ENCODE measurements at places on chromosomes 12 and 14.
A peak's percentile ranks its signal among the peaks of the same experiment; 100 is the strongest.

- DNase-seq: no peak
Observed at GRCh38 chr12:6112004-6112403, 12.5 kb downstream of the VWF start.

- no peak for DNase-seq
Observed at GRCh38 chr12:107134558-107134957, 41.2 kb upstream of the CRY1 start.

GRCh38 chr12:77324763-77325468, 259.5 kb upstream of the E2F7 start:
- no peak for DNase-seq

- DNase-seq: no peak
Observed at GRCh38 chr14:93005838-93006237, 82.9 kb downstream of the CHGA start.

DNA sequence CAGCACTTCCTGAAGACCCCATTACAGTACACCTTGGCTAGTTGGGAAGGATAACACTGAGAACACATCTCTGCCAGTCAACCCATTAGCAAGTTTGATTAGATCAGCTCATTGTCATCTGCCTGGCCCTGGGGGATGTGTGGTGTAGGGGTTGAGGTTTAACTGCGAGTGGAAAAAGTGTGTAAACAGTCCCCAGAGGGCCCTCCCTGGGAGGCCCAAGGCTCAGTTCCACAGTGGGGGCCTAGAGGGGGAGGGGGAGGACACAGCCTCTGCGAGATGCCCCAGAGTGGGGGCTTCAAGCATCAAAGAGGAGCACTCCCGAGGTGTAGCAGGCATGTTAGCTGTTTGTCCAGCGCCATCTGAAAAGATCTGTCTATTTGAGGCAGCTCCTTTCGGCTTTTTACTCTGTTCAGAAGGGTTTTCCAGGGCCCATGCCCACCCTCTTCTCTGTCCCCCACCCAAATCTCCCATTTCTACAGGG, 344 bp downstream of the LPAR5 start:
- peak; percentile 11 for DNase-seq

GRCh38 chr12:106289196-106289681, 13.3 kb upstream of the TCP11L2 start:
- DNase-seq: no peak

GRCh38 chr12:38886064-38886463, 19.3 kb downstream of the CPNE8 start:
- DNase-seq: no peak

GRCh38 chr12:117869551-117869950, 99.2 kb downstream of the KSR2 start:
- DNase-seq: no peak

GRCh38 chr12:17304503-17305347, 698.8 kb upstream of the LMO3 start:
- DNase-seq: no peak

DNA sequence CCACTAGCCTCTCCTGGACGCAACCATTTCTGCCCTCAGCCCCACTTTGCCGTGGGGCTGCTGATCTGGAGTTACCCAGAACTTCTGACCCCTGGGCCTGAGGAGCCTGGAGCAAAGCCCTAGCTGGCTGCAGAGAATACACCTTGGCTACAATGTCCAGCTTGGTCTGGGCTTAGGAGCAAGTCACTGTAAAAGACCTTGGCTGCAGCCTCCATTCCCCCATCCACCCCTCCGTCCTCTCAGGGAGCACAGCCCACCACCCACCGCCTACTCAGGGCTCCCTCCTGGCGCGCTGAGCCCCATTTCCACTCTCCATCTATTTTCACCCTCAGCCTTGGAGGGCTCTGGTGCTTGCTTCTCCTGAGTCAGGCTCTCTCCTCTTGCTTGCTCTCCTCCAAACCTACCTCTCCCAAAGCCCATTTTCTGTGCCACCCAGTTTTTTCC, 42.9 kb downstream of the ERH start:
- no peak for DNase-seq

- no peak for DNase-seq
Observed at GRCh38 chr12:52817003-52817698, 3.2 kb upstream of the KRT4 start.

DNA sequence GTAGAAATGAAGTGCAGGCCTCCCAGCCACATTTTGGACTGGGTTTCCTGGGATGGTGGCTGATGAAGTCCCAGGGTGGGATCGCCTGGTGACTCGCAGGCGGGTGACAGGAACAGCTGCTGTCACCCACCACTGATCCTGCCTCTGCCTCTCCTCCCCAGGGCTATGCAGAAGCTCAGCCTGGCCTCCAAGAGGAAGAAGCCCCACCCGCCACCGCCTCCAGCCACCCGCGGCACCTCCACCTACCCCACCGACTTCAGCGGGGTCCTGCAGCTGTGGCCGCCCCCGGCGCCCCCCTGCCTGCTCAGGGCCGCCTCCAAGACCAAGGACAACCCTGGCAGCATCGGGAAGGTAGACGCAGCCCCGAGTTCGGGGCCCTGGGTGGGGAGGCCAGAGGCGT, 28.3 kb downstream of the KIF26A start:
- no peak for DNase-seq

GRCh38 chr14:75435473-75435872, 7.7 kb downstream of the JDP2 start:
- DNase-seq: no peak

DNA sequence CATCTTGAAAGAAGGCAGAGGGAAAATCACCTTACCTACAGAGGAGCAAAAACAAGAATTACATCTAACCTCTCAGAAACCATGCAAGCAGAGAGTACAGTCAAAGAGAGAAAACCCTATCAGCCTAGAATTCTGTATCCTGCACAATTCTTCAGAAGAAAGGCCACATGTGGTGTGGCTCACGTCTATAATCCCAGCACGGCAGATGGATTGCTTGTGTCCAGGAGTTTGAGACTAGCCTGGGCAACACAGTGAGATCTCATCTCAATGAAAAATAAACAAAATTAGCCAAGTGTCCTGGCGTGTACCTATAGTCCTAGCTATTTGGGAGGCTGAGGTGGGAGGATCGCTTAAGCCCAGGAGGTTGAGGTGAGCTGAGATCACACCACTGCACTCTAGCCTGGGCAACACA, 48.2 kb downstream of the ATF7 start:
- no peak for DNase-seq

DNA sequence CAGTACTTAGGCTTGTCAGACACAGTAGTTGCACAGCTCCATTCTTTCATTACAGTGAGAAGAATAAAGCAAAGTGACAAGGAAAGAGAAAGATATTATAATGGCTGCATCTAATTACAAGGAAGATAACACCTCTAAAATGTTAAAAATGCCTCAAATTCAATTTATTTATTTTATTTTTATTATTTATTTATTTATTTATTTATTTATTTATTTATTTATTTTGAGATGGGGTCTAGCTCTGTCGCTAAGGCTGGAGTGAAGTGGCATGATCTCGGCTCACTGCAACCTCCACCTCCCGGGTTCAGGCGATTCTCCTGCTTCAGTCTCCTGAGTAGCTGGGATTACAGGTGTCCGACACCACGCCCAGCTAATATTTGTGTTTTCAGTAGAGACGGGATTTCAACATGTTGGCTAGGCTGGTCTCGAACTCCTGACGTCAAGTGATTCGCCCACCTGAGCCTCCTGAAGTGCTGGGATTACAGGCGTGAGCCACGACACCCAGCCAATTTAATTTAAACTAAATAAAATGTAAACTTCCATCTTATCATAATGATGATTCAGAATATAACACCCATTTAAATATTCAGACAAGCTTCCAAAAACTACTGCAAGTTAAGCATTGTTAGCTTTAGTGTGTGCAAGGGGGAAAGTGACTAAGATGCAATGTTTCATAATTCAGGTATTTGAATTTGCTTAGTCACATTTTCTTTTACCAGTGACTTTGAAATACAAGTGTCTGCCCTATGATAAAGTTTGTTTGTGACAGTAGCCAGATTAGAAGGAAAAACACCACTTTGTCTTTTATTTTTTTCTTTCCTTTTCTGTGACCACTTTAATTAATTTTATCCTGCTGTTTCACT, 2.4 kb upstream of the CFAP54 start:
- no peak for DNase-seq

GRCh38 chr14:62939970-62940369, 105.3 kb downstream of the KCNH5 start:
- DNase-seq: no peak

DNA sequence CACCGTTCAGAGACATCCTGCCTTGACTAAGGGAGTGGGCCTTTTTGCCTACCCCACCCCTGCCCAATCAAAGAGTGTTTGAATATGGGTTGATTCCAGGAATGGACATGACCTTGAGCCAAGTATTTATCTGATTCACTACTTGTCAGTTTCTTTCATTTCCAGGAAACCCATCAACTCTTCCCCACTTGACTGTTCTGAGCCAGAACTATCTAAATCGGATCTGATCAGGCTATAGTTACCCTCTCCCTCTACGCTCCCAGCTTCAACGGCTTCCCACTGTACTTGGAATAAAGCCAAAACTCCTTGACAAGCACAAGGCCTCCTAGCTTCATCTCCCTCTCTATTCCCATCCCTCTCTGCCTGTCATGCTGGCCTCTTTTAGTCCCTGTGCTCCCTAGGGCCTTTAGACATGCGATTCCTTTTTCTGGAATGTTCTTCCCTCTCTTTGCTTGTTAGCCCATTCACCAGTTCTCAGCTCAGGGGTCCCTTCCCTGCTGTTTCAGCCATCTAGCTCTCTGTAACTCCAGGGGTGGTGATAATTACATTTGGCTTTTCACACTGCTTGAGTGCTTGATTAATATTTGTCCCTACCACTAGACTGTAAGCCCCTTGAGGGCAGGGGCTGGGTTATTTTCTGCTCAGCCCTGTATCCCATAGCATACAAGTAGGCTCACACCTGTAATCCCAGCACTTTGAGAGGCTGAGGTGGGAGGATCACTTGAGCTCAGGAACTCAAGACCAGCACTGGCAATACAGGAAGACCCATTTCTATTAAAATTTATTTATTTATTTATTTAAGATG, 5.5 kb upstream of the ITPK1 start:
- DNase-seq: no peak

- DNase-seq: no peak
Observed at GRCh38 chr12:22115711-22116110, 69.7 kb downstream of the CMAS start.

DNA sequence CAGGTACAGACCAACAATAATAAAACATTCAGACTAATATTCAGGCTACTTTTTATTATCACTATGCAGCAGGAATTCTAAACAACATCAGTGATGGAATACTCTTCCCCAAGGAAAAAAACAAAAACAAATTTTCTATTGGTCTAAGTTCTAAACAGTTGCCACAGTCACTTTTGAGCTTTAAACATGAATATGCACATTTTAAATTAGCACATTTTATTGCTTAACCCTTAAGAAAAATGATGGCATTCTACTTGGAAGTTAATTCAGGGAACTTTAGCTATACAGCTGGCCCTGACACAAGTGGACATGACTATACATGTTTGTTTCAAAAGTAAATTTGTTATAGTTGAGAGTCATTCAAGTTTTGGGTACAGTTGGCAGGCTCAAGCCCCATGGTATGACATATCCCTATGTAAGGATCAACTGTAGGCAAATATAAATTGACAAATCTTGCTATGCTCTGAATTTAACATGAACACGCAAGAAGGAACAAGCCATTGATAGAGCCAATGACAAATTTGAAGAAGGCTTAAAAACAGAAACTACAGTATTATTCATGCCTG, 224.3 kb upstream of the AMIGO2 start:
- DNase-seq: no peak

GRCh38 chr12:90851800-90852718, 102.9 kb downstream of the CCER1 start:
- DNase-seq: no peak

GRCh38 chr12:6942331-6942665, 1.3 kb upstream of the RNU7-1 start:
- no peak for DNase-seq

GRCh38 chr12:93879476-93880421, 202.6 kb downstream of the CRADD start:
- DNase-seq: no peak

DNA sequence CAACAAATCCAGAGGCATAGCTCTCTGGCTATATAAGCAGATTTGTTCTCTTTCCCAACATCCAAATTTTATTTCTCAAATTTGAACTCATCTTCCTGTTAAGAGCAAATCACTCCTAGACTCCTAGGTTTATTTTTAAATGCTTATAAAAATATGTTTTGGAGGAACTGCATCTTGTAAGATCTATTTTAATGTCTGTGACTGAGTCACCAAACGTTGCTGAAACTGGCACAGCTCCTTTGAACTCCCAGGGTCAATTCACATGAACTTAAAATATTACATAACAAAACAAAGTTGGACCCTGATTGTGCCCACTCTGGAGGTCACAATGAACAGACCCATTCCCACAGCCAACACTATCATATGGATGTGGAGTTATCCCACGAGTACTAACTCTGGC, 23.9 kb downstream of the ANAPC7 start:
- DNase-seq: no peak

- DNase-seq: no peak
Observed at GRCh38 chr12:125470838-125471783, 405.9 kb downstream of the AACS start.

- DNase-seq: no peak
Observed at GRCh38 chr14:101813171-101813759, 51.8 kb downstream of the PPP2R5C start.

- peak; percentile 48 for DNase-seq
Observed at GRCh38 chr14:71138448-71139293, 231.4 kb downstream of the PCNX1 start.

DNA sequence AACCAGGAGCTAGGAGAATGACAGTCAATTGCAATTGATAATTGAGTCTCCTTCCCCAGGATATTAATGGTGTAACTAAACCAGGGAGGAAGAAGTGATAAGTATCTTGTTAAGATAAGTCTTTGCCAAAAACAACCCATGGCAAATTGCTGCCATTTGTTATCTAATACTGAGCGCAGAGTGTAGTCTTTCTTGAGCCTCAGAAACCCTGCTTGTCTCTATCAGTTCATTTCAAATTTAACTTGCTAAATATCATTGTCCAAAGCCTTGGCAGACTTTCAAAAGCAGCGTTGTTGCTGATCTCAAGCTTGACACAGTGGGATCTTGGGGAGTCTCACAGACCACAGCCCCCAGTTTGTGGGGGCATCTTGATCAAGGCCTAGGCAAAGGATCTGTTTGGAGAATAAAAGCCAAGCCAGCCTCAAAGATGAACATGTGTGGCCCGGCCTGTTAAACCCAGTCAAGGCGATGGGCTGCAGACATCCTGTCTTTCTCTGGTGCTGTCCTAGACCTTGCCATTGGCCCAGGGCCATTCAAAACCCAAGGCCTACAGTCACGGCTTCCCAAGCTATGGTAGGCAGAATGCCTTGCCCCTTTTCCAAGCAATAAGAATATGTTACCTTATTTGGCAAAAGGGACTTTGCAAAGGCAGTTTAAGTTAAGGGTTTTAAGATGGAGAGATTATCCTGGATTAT, 164.2 kb downstream of the CHST11 start:
- no peak for DNase-seq

GRCh38 chr12:83827193-83827592, 1085.4 kb downstream of the SLC6A15 start:
- no peak for DNase-seq

- no peak for DNase-seq
Observed at GRCh38 chr12:93741659-93742109, 64.5 kb downstream of the CRADD start.

Data from effector CD8-positive, alpha-beta T cell (primary cell).